ENCODE measurements at places on chromosomes 5 and 9.

- no peak for DNase-seq
These were observed 85.3 kb upstream of the ZNF608 start for GRCh38 chr5:124831687-124832240.

DNA sequence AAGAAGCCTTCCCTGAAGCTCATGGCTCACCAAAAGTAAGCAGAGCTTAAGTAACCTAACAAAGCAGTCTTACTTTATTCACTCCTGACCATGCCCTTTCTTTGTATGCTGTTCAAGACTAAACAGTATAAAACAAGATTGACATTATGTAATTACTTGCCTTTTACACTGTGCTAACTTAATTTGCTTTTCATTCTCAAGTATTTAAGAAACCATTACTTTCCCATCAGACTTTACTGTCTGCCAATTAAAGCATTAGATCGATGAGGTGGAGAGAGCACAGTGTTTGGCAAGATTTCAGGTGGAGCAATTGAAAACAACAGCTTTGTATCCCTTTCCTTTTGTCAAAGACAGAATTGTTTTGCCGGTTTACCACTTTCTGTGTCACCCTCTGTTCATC lies 98.2 kb downstream of the RORB start:
- no peak for DNase-seq

- no peak for DNase-seq
These were observed 169.0 kb downstream of the TRIM32 start for GRCh38 chr9:116855881-116856662.

DNA sequence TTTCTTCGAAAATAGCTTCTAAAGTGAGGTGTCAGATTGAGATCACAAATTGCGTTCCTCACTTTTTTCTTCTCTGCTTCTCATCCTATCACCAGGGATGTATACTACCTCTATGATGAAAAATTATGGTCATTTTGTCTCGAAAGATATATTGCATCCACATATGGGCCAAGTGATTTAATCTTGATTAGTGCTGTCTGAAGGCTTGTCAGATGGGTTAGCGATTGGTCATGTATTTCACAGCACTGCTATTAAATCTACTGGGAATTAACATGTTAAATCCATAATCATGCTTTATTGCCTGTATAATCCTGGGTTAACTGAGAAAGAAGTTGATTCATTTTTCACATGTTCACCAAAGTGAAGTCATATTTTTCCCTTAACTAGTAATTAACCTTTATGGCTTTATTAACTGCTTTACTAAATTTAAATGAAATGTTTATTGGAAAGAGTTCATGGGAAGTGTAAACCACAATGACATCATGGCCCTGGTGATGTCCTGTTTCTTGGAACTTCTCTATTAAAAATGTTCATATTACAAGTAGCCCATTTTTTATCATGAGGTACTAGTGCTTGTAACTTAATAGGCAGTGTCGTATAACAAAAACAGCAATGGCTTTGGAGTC lies 193.3 kb downstream of the SMC2 start:
- DNase-seq = no peak

DNA sequence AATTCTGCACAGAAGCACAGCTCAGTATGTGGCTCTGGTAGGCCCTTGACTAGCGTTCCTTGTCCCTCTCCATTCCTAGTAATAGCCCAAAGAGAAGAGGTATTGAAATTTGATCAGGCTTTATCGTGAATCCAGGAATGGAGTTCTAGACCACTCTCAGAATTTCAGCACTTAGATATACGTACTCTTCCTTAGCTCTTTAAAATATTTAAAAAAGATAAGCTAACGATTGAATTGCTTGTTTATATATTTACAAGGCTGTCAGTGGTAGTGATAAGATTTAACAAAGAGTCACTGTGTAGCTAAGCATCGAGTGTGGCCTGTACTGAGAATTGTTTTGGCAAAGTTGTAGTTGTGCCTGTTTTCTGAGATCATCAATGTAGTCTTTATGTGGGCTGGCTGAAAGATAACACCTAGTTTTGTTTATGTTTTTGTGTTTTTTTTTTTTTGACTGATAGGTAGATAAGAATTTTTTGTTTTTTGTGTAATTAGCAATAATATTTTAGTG lies 2.5 kb downstream of the KIAA1958 start:
- DNase-seq = no peak

DNA sequence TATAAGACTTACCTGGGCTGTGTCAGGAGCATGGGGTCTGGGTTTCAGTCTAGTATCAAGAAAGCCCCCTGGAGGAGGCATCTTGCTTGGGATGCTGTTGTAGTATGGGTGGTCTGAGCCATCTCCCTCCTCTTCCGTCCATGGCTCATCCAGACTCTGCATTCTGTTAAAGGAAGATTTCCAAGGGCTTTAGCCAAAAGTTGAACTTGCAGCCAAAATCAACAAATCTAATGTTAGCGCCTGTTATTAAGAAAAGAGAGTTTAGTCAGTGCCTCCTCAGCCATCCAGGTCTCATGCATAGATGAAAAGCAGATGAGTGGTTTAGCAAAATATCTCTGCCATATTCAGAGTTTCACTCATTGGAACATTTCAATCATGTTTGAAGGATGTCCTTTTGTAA lies 55.6 kb downstream of the S1PR3 start:
- no peak for DNase-seq

DNA sequence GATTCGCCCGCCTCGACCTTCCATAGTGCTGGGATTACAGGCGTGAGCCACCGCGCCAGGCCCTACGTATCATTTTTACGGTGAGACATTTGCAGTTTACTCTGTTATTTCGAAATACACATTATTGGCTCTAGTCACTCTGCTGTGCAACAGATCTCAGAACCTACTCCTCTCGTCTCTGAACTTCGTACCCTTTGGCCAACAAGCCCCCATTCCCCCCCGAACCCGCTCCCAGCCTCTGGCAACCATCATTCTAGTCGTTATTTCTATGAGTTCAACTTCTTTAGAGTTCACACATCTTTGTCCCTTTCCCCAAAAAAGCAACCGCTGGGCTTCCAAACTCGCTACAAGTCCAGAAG lies 735 bp downstream of the PTGR1 start:
- DNase-seq = no peak

DNA sequence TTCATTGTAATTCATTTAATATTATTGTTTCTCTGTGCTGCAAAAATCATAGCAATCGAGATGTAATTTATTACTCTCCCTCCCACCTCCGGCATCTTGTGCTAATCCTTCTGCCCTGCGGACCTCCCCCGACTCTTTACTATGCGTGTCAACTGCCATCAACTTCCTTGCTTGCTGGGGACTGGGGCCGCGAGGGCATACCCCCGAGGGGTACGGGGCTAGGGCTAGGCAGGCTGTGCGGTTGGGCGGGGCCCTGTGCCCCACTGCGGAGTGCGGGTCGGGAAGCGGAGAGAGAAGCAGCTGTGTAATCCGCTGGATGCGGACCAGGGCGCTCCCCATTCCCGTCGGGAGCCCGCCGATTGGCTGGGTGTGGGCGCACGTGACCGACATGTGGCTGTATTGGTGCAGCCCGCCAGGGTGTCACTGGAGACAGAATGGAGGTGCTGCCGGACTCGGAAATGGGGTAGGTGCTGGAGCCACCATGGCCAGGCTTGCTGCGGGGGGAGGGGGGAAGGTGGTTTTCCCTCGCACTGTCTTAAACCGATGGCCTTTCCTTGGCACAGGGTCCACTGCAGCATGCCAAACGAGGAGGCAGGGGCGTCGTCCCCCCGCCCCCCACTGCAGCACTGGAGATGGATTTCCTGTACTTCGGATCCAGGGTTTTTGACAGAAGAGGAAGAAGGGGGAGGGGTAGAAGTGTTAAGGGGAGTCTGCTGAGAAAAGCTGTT lies at the start of gene APC:
Gene APC (plus strand): TSS at position 423 of the 728 bp plus-strand sequence. CDS start 17,006 bp downstream, outside the sequence.
- DNase-seq = peak; percentile 71

- DNase-seq = no peak
These were observed 280.0 kb upstream of the MAP3K1 start for GRCh38 chr5:56535347-56535746.

- DNase-seq = no peak
These were observed 12.6 kb upstream of the PALM2AKAP2 start for GRCh38 chr9:109767404-109767803.

- DNase-seq = no peak
These were observed 236.2 kb downstream of the NNT start for GRCh38 chr5:43839218-43839617.

- peak; percentile 2 for DNase-seq
These were observed 209.2 kb upstream of the PAPPA start for GRCh38 chr9:115944166-115944948.

DNA sequence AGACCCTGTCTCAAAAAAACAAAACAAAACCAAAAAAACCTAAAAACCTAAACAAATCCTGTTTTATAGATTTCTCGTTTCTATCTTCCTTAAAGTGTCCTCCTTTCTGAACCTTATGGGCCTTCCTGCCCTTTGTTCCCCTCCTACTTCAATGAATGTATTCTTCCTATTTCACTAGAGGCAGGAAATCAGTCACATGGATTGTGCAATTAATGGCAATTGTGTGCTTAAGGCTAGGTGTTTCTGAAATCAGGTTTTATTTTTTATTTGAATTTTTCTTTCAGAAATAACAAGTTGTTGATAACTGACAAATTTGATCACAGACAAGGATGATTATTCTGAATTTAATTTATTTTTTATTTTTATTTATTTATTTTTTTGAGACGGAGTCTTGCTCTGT lies 220.6 kb upstream of the SEMA6A start:
- DNase-seq = no peak

DNA sequence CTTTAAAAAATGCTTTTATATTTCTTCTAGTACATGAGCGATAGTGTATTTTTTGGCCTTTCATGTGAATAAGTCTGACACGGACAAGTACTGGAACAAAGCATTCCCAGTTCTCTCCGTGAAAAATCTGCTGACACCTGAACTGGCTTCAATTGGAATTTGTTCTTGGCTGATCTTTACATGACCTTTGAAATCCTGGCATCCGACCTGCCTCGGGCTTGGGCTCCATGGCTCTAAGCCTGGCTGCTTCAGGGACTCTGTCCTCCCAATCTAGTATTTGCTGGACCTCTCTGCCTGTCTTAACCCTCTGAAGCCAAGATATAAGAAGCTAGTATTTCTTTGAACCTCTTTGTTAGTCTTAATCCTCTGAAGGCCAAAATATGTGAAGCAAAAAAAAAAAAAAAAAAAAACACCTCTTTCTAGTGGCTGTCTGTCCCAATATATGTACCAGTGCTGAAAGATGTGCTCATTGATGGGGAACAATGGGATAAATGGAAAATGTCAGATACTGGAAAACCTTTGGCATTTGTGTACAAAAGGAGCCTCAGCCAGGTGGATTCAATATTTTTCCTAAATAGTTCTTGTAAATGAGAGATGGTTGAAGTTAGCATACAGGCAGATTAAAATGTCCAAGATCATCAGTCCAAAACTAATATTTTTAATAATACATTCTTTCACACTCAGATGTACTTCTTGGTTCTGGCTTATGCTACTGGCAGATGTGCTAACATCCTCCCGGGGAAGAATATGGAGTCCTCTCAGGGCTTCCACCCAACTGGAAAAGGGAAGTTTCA lies 470.6 kb downstream of the TUSC1 start:
- no peak for DNase-seq

DNA sequence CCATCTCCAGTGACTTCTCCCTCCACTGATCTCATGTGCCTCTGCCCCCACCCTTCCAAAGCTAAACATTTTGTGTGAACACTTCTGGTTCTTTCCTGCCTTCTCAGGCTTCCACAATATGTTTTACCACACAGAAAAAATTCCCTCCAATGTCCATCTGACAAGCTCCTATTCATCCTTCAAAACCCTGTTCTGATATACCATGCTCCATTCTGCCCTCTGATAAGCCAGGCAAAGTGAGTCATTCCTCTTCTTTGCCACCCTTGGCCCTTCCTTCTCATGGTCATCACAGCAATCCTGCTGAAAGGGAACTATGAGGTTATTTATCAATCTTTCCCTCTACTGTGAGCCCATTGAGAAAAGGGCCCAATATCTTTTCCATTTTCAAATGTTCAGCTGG lies 97.6 kb downstream of the BARX1 start:
- DNase-seq = no peak

DNA sequence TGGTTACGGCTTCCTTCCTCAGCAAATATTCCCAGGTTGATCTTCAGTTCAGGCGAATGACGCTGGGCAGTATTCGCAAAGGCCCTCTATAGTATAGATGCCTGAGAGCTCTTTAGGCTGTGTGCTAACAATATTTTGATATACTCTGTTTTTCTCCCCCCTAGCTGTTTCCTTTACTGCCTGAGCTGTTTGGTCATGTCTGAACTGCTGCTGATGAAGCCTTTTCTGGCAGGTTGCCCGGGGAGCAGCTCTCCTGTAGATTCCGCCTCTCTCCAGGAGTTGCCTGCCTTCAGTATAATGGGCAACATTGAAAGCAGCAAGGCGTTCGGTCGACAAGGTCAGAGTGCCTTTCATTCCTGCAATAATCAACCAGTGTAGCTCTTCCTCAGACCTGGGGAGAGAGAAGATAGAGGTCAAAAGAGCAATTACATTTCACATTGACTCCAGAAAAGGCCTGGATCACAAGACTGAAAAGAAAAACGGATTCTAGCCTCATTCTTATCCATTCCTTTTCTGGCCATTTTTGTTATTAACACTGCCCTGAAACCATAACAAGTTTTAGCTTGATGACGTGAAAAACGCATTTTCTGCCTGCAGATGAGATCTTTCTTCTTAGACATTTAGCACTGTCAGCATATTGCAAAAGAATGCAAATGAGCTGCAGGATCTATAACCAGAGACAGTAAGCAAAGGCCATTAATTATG lies 60.1 kb upstream of the ZNF608 start:
- peak; percentile 18 for DNase-seq

GRCh38 chr9:77649109-77649812 lies 1.1 kb upstream of the GNA14 start:
- DNase-seq = no peak

GRCh38 chr5:14569948-14570691 lies 11.5 kb upstream of the OTULINL start:
- DNase-seq = no peak

- DNase-seq = no peak
These were observed 17.1 kb upstream of the HSD17B3 start for GRCh38 chr9:96318921-96319565.

DNA sequence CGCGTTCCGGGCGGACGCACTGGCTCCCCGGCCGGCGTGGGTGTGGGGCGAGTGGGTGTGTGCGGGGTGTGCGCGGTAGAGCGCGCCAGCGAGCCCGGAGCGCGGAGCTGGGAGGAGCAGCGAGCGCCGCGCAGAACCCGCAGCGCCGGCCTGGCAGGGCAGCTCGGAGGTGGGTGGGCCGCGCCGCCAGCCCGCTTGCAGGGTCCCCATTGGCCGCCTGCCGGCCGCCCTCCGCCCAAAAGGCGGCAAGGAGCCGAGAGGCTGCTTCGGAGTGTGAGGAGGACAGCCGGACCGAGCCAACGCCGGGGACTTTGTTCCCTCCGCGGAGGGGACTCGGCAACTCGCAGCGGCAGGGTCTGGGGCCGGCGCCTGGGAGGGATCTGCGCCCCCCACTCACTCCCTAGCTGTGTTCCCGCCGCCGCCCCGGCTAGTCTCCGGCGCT lies at the start of gene DAPK1:
Gene DAPK1 (plus strand): TSS at position 264 of the 442 bp plus-strand sequence. CDS start 1,211 bp downstream, outside the sequence.
- DNase-seq = peak; percentile 47

- DNase-seq = no peak
These were observed 7.0 kb upstream of the SUB1 start for GRCh38 chr5:32578363-32578762.

- no peak for DNase-seq
These were observed 8.0 kb downstream of the CEP72 start for GRCh38 chr5:620152-620551.

- DNase-seq = no peak
These were observed 330.1 kb downstream of the EFNA5 start for GRCh38 chr5:107340631-107341030.

All from iPS DF 6.9 (cell line).